ENCODE measurements at places on chromosomes 13 and 19.

DNA sequence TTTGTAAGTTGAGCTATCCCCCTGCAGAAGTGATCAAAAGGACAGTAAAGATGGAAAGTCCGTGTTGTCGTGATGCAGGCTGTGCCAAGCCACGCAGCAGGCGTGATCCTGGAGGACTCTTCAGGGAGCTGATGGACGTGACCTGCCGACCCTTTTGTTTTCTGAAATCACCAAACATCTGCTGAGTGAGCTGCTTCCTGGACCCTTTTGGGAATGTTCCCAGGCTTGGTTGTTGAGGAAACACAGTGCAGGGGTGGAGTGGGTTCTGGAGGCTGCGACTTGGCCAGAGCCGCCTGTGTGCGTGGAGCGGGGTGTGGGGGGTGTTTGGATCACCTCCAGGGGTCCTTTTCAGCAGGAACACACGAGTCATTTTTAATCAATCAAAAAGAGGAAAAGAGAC, 15.4 kb upstream of the CPAMD8 start:
- peak; percentile 62 for DNase-seq

- DNase-seq: no peak
These were observed 29.1 kb downstream of the SIGLEC5 start for GRCh38 chr19:51600940-51601580.

- peak; percentile 97 for DNase-seq
These were observed 149.5 kb downstream of the DCT start for GRCh38 chr13:94329754-94330551.

DNA sequence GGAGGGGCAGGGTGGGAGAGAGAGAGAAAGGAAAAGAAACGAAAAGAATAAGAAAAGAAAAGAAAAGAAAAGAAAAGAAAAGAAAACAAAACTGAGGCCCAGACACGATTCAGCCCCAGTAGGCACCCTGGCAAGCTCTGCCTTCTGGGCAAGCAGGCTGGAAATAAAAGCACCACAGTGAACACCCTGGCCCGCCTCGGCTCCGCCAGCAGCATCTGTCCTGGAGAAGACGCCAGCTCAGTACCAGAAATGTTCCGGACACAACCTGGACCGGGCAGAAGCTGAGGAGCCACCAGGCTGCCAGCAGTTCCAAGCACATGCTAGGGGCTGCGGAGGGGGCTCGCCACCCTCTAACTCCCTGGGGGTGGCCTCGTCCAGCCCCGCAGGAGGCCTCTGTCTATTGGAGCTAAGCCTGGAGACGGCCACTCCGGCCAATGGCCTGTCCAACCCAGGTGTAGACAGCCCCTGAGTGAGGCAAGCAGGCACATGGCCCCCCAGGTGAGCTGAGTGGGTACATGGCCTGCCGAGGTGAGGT, 11.4 kb upstream of the CPAMD8 start:
- no peak for DNase-seq

Measured in fibroblast of pulmonary artery (primary cell).